ENCODE measurements at places on chromosomes 1 and 21. TPM values are rescaled to one million over a fixed set of nuclear protein-coding genes. Genes with fewer than 3 reads are reported as not detected.

The ITSN1 gene
- total RNA-seq = 65.7 TPM

The KLHDC9 gene
- total RNA-seq = 10.0 TPM

The APOBEC4 gene
- not detected for total RNA-seq

The DNAI4 gene
- 43.0 TPM for total RNA-seq

The CTSE gene
- total RNA-seq = 0.28 TPM

The VSIG8 gene
- not detected for total RNA-seq

The MXRA8 gene
- 40.6 TPM for total RNA-seq

The FCRL5 gene
- not detected for total RNA-seq

The OR2T29 gene
- total RNA-seq = not detected

The ITLN1 gene
- 0.22 TPM for total RNA-seq

The ZNF695 gene
- total RNA-seq = 3.8 TPM

The CRYAA gene
- not detected for total RNA-seq

The CD2 gene
- total RNA-seq = not detected

DNA sequence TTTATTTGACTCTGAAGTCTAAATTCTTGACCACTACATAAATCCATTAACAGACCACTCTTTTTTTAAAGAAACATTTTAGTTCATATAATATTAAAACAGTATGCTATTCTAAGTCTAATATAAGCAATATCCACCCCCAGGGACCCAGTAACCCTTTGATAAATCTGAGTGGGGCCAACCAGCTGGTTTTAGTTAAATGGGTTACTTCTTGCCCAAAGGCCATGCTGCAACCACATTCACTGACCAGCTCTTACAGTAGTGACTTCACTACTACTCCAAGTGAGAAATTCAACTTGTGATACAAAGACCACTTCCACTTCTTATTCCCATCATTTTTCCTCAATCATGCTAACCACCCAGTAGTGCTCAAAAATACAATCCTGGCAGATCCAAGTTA lies 20.5 kb downstream of the FUBP1 start:
- H3K27ac ChIP-seq = no peak overlapping the region
- H3K4me1 ChIP-seq = no peaks in the 10 kb centered on the region
- no peaks in the 10 kb centered on the region for H3K27me3 ChIP-seq
- no peak overlapping the region for H3K4me3 ChIP-seq

GRCh38 chr1:243903895-243904294 lies 53.9 kb upstream of the AKT3 start:
- no peak overlapping the region for H3K4me3 ChIP-seq
- no peak for DNase-seq
- H3K36me3 ChIP-seq = no peaks in the 10 kb centered on the region
- H3K4me1 ChIP-seq = peaks cover 4% of the 10 kb centered on the region
- no peaks in the 10 kb centered on the region for H3K27me3 ChIP-seq
- no peak overlapping the region for H3K27ac ChIP-seq

DNA sequence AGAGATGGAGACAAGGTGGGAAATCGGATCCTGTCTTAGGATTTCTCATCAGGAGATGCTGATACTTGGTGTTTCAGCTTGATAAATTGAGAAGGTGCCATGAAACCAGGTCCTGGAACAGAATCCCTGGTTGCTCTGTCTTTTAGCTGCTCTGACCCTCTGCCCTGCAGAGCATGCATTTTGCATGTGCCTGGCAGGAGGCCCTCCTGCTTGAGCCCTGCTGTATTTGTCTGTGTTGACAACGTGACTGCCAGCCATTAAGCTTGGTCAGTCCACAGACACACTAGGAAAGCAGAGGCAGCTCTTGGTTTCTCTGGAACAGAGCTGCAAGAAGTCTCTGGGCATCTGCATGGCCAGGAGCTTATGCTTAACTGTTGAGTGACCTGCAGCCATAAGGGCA lies 2.5 kb downstream of the SLC25A44 start:
- no peak overlapping the region for H3K27ac ChIP-seq
- no peak for DNase-seq
- H3K4me3 ChIP-seq = no peak overlapping the region
- no peaks in the 10 kb centered on the region for H3K27me3 ChIP-seq
- peaks cover 25% of the 10 kb centered on the region for H3K4me1 ChIP-seq

DNA sequence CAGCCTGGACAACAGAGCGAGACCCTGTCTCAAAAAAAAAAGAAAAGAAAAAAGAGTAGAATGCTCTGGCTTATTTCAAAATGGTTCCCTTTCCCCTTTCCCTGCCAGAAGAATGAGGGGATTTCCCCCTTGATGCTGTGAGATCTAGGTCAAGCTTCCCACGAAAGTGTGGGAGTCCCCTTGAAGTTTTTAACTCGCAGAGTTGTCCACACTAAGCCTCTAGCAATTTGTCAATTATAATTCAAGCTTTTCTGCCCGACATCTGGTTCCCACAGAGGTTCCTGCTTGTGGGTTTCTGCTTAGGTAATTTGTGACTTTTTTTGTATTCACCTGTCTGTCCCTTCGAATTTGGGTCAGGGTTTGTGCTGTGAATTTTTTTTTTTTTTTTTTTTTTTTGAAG lies 62.8 kb downstream of the ZFYVE9 start:
- H3K27me3 ChIP-seq = no peaks in the 10 kb centered on the region
- no peak for DNase-seq
- no peaks in the 10 kb centered on the region for H3K4me1 ChIP-seq
- no peak overlapping the region for H3K4me3 ChIP-seq
- no peaks in the 10 kb centered on the region for H3K36me3 ChIP-seq

DNA sequence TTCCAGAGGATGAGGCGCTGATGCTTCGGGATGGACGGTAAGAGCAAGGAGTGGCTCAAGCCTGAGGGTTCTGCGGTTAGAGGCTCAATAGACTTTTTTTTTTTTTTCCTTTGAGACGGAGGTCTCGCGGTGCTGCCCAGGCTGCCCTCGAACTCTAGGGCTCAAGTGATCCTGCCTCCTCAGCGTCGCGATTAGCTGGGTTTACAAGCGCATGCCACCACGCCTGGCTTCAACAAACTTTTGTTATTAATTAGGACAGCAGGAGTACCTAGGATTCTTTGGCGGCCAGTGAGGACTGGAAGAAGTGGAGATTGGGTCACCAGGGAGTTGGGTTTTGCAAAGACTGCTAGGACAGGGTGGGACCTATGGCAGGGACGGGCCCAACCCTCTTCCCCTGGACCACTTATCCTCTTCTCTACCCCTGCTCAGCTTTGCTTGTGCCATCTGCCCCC lies 587 bp downstream of the SCNM1 start:
- peak overlapping the region; percentile 97 for H3K27ac ChIP-seq
- H3K36me3 ChIP-seq = peaks cover 38% of the 10 kb centered on the region
- no peak for DNase-seq
- peak overlapping the region; percentile 88 for H3K4me3 ChIP-seq
- H3K27me3 ChIP-seq = no peaks in the 10 kb centered on the region

DNA sequence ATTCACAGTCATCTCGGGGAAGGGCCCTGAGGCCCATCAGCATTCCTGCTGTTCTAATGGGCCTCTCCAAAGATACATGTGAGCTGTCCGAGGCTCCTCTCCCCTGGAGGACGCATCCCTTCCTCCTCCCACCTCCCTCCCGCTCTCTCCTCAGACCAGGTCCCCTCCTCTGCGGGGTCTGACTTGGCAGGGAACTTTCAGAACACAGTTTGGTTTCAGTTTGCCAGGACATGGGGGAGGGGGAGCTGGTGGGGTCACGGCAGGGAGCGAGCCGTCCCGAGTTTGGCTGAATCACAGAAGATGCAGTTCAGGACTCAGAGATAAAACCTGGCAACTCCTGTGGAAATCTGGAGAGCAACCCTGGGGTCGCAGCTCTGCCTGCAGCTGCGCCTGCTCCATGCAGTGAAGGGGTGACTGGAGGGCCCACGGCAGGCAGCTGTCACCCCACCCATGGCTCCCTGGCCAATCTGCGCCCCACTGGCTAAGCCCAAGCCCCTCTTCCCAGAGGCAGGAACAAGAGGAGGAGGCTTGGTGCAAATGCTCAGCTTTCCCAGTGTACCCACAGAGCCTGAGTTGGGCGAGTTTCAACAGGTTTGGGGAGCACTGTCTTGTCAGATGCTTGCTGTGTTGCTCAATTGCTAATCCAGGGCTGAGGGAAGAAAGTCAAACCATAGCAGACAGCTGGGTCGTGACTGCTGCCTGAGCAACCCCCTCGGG lies 5.7 kb downstream of the WNT4 start:
- H3K36me3 ChIP-seq = peaks cover 37% of the 10 kb centered on the region
- H3K4me1 ChIP-seq = peaks cover 87% of the 10 kb centered on the region
- H3K27ac ChIP-seq = peak overlapping the region; percentile 47
- peaks cover 7% of the 10 kb centered on the region for H3K27me3 ChIP-seq

GRCh38 chr1:78619032-78619431 lies 1.2 kb upstream of the IFI44L start:
- no peaks in the 10 kb centered on the region for H3K36me3 ChIP-seq
- peaks cover 9% of the 10 kb centered on the region for H3K4me1 ChIP-seq
- H3K27me3 ChIP-seq = no peaks in the 10 kb centered on the region

DNA sequence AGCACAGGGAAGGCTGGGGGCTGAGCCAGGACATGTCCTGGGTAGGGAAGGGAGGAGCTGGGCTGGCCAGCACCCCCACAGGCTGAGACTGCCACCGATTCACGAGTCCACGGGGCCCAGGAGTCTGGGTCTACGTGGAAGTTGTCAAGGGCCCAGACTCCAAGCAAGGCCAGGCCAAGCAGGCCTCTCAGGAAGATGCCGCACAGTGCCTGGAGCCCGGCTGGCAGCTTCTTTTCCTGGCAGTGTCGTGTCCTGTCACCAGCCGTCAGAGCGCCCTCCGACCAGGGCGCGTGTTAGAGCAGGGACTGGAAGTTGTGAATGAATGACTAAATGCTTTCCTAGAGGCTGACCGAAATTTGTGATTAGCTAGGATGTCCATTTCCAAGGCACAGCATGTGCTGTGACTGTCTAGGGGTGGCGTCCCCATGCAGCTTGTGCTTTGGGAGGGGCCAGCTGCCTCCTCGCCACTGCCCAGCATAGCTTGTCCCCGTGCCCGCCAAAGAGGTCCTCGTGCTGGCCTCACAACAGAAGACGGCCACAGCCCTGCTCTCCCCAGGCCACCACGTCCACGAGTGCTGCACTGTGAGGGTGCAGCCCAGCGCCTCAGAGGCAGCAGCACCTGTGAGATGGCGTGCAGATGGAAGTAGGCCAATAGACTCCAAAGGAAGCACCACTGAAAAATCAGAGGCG lies 147.4 kb upstream of the COL6A1 start:
- H3K4me3 ChIP-seq = no peak overlapping the region
- no peaks in the 10 kb centered on the region for H3K27me3 ChIP-seq
- DNase-seq = no peak

DNA sequence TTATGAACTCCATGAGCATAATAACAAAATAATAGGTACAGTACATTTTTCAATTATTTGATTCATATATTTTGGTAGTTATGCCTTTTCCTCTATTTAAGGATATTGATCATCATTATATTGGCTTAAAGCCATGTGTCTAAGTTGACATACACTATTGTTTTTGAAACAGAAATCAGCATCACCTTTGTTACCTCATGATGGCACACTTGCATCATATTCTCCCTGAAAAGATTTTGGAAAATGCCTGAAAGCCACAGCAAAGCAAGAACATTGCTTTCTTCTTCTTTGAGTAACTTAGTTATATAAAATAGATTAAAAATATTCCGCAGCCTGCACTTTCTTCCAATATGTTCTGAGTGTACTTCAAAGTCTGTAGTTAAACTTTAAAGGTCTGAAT lies 33.3 kb downstream of the TMPRSS15 start:
- DNase-seq = peak; percentile 7
- no peaks in the 10 kb centered on the region for H3K27me3 ChIP-seq
- H3K4me3 ChIP-seq = no peak overlapping the region
- H3K36me3 ChIP-seq = no peaks in the 10 kb centered on the region

- DNase-seq = no peak
- H3K4me1 ChIP-seq = no peaks in the 10 kb centered on the region
- no peak overlapping the region for H3K4me3 ChIP-seq
- no peak overlapping the region for H3K27ac ChIP-seq
- H3K27me3 ChIP-seq = no peaks in the 10 kb centered on the region
Observed at GRCh38 chr1:67298762-67299161, 8.9 kb upstream of the IL12RB2 start.

GRCh38 chr1:31939484-31940329 lies 1.5 kb upstream of the PTP4A2 start:
- DNase-seq = no peak
- H3K27ac ChIP-seq = no peak overlapping the region
- peaks cover 26% of the 10 kb centered on the region for H3K4me1 ChIP-seq
- H3K36me3 ChIP-seq = no peaks in the 10 kb centered on the region
- H3K4me3 ChIP-seq = no peak overlapping the region

DNA sequence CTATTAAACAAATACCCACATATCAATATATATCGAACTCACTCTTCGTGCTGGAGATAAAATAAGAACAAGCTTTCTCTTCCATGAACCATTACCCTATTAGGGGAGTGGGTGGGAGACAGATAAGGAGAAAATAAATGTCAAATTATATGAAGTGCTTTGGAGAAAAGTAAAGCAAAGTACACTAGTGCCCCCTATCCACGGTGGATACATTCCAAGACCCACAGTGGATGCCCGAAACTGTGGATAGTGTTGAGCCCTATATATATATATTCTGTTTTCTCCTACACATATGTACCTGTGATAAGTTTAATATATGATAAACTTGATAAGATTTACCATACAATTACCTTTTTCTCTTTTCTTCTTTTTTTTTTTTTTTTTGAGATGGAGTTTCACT lies 54.6 kb downstream of the FH start:
- H3K4me3 ChIP-seq = no peak overlapping the region
- no peak for DNase-seq
- no peaks in the 10 kb centered on the region for H3K36me3 ChIP-seq
- H3K4me1 ChIP-seq = no peaks in the 10 kb centered on the region
- no peak overlapping the region for H3K27ac ChIP-seq
- H3K27me3 ChIP-seq = no peaks in the 10 kb centered on the region

DNA sequence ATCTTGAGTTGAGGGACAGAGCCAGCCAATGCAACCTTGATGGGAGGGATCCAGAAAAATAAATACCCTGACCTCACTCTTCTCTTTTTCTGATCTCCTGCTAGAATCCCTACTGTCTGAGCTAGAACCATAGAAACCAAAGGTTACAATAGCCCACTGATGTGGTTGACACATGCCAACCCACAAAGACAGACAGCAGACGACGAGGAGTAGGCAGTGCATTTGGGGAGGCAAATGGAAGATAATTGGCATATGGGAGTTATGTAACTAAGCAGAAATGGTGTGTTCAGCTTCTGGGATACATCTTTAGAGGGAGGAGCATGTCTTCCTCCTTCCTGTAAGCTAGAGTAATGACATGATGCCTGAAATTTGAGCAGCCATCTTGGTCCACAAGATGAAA lies 171.7 kb upstream of the FGGY start:
- no peaks in the 10 kb centered on the region for H3K27me3 ChIP-seq
- DNase-seq = no peak
- no peaks in the 10 kb centered on the region for H3K4me1 ChIP-seq
- H3K27ac ChIP-seq = no peak overlapping the region

DNA sequence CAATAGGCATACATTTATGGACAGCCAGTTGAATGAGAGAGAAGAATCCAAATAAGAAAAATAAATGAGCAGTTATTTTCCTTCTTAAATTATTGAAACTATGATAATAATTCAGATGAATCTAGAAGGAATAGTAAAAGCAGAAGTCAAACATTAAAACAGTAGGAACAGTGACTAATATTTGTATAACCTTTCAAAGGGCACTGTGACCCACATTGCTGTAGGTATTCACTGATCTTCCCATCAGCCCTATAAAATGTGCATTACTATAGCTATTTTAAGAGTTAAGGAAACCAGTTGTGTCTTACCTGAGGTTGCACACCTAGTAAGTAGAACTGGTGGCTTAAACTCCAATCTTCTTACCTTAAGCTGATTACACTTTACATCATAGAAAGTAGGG lies 102.8 kb upstream of the ARTN start:
- no peak overlapping the region for H3K4me3 ChIP-seq
- no peak overlapping the region for H3K27ac ChIP-seq
- no peaks in the 10 kb centered on the region for H3K36me3 ChIP-seq
- H3K27me3 ChIP-seq = no peaks in the 10 kb centered on the region
- H3K4me1 ChIP-seq = peaks cover 15% of the 10 kb centered on the region
- DNase-seq = no peak
